ENCODE measurements at places on chromosomes 2 and 18.

- no peak for DNase-seq
These were observed 364.6 kb downstream of the LRP1B start for GRCh38 chr2:141766225-141766624.

DNA sequence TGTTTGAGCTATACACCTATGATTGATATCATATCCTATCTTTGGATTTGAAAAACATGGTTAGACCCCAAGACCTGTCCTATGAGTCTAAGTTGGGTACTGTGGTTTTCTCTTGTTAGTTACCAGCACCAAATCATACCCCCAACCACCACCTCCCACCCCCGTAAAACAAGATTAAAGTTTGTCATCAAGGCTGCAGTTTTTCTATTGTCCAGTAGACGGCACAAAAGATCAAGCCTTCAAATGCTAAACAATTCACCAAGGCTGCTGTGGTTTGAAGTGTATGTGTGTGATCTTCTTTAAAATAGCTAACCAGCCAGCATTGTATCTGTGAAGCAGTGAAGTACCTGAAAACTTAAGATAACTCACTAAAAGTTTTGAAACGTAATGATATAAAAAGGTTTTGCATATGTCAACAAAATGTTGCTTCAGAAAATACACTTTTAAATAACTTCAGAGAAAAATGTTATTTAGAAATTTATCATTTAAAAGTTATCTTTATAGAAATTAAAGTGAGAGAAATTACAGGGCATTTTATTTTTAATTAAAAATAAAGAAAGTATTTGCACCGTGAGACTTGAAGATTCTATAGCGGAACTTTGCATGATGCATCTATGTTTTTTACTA lies 5.8 kb upstream of the MEIS1 start:
- no peak for DNase-seq

- DNase-seq, result no peak
These were observed 40.2 kb upstream of the ZNF521 start for GRCh38 chr18:25392192-25392591.

DNA sequence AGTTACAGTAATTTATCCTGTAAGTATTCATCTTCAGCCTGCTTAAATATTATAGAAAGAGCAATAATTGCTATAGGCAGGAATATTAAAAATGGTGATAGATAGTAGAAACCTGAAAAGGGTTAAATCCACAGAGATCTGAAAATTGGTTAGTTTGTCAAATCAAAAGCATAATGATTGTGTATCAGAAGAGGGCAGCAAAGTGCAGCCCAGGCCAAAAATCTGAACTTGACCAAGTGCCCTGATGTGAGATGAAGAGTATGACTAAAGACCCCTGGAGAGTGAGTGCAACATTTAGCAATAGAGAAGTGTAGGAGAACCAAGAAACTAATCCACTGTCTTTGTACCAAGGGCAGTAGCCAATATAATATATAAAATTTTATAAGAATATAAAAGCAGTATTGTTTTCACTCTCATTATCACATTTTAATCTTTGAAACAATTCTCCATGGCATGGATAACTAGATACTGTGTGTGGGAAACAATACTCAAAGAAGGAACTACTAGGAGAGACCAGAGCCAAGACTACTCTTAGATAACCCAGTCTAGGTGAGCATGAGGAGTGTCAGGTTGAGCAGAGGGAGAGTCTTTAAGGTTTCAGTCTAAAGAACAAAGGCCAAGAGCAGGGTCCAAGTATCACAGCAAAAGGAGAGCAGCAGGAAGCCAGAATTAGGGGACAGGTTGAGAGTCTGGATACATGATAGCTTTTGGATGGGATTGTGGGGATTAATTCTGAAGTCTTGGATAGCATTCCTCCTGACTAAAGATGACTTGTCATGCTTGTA lies 148.7 kb downstream of the CALCRL start:
- no peak for DNase-seq

GRCh38 chr2:74206180-74206688 lies 7.8 kb downstream of the MTHFD2 start:
- peak; percentile 59 for DNase-seq

DNA sequence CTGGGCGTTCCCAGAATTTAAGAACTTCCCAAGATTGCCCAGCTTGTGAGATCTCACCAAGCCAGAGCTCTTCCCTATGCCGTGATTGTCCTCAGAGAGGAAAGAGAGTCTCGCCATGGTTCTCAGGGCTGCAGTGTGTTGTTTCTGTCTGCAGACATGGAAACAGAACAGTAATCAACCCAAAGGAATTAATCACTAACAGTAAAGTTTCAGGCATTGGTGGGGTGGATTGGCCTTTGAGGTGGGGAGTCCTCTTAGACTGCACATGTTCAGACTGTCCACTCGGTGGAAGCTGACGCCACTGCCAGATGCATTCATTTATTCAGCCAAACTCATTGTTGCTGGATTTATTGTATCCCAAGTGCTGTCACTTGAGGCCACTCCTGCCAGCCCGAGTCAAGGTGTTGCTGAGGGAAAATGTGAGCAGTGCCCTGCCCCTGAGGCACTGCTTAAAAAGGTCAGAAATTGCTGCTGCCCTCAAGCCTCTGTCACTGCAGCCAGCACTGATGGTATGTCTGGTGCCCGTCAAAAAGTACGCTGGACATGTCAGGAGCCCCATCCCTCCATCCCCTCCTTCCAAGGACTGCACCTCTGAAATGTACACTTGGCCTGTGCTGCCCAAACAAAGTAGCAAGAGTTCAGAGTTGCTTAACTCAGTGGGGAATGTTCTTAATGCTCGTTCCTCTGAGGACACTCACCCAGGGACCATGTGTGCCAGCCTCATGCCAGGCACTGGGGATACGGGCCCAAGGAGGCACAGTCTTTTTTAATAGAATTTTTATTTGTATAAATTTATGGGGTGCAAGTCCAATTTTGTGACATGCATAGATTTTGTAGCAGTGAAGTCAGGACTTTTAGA lies 201.0 kb downstream of the GLI2 start:
- no peak for DNase-seq

DNA sequence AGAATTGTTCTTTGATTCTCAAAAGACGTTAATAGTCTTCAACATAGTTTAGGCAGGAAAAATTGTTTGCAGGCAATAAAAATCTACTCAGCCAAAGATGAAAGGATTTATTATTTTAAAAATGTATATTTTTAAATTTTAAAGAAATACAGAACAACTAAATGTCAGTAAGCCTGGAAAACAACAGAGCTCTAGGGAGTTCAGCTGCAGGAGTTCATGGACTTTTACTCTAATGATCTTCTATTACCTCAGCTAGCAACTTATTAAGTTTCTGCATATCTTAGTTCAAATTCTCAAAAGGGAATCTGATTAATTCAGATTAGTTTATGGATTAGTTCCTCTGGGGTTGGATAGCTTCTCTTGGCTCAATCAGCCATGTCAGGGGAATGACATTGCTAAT lies 17.9 kb upstream of the XIRP2 start:
- no peak for DNase-seq

GRCh38 chr2:5692561-5693286 lies 540 bp downstream of the SOX11 start:
- DNase-seq, result no peak

DNA sequence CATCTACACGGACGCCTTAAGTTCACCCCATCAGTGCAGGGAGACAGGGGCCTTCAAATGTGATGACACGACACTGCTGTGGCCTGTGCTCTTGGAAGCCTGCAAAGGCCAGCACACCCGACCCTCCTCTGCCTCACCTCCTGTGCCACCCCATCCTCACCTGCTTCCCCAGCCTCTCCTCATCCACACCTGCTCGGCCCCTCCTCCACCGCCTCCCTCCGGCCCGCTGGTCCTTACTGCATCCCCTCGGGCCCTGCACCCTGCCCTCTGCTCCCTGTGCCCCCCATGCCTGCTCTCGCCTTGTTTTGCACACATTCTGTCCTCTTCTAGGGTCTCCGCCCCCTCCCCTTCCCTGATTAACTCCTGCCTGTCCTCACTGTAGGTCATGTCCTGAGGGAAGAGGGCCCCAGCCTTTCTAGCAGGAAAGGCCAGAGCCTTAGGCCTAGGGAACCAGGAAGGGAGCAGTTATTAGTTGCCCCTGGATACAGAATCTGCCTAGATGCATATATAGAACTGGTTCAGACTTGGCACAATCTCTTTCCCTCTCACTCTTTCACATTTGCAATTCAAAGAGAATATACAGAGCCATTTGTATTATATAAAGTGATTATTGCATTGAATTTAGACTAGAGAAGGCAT lies 39.4 kb downstream of the TRAPPC12 start:
- DNase-seq, result no peak

GRCh38 chr2:146990311-146991054 lies 854.3 kb upstream of the ACVR2A start:
- no peak for DNase-seq

DNA sequence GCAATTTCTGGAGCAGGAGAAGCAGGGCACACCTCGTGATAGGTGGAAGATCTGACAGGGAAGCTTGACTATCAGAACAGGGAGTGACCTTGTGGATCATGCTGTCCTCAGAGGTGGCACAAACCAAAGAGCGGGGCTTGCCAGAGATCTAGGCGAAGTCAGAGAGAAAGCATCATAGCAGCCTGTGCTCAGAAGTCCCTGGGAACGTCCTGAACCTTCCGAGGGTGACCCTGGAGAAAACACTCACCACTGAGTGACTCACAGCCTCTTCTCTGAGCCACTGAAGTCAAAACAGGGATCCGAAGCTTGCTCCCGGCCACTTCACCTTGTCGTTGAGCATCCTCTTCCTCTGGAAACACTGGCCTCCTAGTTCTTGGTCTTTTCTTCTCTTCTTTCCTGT lies 56.7 kb downstream of the IL1R2 start:
- DNase-seq, result no peak

DNA sequence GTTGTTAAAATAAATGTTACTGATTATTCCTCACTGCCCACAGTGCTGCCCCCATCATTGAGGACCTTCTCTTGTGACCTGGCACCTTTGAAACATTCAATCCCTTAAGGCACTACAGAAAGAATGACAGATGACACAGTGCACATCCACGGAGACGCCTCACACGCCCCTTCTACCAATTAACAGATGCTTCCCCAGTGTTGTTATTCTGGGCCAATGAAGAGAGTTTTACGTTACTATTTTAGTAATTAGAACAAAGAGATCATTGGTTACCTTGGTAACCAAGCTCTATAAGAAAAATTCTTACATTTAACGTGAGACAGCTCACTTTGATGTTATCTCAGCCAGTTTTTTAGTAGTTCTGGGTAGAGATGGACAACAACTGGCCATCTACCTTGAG lies 152.0 kb downstream of the ZNF236 start:
- DNase-seq, result no peak

DNA sequence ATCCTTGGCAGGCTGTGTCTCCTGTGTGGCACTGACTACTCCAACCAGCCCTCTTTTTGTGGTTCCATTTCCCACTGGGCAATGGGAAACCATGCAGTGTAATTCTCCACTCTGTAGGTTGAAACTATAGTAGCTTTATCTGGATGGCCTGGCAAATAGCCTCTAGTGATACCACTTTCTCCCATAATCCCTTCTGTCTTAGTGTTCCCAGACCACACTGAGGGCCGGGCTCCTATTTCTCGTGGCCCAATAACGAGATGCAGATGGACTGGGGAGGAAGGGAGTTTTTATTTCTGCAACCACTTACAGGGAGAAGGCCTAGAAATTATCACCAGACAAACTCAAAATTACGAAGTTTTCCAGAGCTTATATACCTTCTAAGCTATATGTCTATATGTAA lies 24.7 kb downstream of the SKA1 start:
- no peak for DNase-seq

- DNase-seq, result no peak
These were observed 43.9 kb upstream of the RFX8 start for GRCh38 chr2:101518578-101519492.

- DNase-seq, result no peak
These were observed 23.8 kb downstream of the AKAIN1 start for GRCh38 chr18:5173236-5173635.

DNA sequence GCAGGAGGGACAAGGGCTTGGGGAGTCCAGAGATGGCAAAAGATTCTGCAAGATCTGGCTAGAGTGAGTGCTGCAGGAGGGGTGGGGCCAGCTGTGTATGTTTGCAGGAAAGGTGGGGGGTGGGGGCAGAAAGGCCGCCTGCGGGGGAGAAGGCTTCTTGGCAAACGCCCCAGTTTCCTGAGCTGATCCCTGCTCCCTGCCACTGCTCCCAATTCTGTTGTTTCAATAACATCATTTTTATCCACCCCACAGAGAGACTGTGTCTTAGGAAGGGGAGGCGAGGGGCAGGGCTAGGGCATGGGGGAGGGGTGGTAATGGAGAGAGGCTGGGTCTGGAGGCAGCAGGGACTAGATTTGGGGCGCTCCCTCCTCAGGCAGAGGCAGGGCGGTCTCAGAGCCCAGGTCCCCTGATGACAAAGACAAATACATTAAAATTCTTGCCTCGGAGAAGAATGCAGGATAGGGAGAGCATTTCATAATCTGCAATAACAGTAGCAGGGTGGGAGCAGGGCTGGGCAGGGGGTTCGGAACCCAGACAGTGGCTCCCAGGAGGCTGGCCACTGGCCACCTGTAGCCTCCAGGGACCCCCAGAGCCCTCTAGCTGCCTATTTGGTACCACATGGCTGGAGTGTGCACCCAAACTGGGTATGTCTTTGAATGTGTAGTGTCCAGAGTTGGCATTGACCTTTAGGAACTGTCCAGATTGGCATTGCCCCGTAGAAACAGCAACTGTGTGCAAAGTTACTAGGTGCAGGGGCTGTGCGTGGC lies 2.1 kb upstream of the WNT6 start:
- no peak for DNase-seq

DNA sequence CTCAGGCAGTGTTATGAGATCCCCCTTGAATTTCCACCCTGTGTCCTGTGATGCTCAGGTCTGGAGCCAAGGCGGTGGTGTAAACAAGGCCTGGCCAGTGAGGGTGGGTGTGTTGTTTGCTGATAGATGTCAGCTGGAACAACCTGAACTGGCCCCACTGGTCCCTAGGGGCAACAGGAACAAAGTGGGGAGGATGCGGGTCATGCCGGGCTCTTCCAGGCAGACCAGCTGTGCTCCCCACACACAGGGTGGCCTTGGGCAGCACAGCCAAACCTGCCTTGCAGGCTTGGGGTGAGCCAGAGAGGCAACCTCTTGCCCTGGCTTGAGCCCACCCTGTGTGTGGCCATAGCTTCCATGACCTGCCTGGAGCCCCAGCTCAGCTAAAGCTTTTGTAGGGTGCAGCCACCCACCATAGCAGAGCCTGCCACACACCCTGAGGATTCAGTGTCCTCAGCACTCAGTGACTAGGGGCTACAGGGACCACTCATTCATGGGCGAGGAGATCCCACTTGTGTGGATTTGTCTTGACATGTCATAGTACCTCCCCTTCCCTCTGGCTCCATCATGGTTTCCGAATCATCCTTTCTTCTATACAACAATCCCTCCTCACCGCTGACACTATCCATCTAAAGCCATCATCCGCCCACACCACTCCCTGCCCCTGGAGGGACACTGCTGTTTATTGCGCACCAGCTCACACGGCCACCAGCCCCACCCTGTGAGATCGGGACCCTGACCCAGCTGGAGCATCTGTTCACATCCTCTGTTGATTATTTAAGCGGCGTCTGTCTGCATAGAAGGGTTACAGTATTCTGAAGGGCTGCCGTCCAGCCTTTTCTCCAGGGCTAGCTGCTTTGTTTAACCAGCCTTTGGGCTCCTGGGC lies 268.8 kb downstream of the CYP26B1 start:
- DNase-seq, result no peak

GRCh38 chr18:74064510-74064909 lies 83.1 kb downstream of the FBXO15 start:
- peak; percentile 22 for DNase-seq
